MG63 (cell line): ENCODE measurements at places on chromosomes 6 and 20. TPM values are rescaled to one million over a fixed set of nuclear protein-coding genes. Genes with fewer than 3 reads are reported as not detected.
A peak's percentile ranks its signal among the peaks of the same experiment; 100 is the strongest.

- no peak for DNase-seq
These were observed 1309.4 kb downstream of the EPHA7 start for GRCh38 chr6:92109956-92110355.

DNA sequence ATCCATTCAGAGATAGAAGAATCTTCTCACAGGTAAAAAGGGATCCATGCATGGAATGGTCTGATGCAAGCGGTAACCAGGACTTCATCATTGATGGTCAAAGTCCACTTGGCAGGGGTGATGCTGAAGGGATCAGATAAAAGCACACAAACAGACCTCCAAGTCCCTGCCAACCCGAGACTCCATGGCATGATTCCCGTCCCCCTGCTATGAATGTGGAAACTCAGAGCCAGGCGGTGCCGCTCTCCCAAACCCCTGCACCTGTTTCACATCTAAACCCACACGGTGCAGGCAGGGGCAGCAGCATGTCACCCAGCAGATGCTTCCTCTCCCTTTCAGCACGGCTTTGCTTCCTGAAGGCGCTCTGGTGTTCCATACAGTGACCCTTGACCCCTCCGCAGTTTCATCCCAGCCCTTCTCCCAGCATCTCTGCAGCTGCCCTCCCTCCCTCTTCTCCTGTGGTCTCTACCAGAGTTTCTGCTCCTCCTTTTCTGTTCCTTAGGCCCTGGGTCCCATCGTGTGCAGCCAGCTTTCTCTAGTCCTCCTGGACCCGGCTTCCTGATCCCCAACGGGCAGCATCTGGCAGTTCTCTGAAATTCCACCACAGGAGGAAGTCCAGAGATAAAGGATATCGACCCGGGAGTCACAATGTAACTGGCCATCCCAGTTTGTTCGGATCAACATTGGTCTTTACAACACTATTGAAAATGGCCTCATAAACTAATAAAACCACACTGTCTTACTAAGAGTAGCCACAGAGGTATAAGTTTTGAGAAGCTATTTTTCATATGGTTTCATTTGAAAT, 235.0 kb downstream of the TTLL2 start:
- no peak for DNase-seq

GRCh38 chr6:53244958-53245357, 96.3 kb upstream of the GCM1 start:
- no peak for DNase-seq

DNA sequence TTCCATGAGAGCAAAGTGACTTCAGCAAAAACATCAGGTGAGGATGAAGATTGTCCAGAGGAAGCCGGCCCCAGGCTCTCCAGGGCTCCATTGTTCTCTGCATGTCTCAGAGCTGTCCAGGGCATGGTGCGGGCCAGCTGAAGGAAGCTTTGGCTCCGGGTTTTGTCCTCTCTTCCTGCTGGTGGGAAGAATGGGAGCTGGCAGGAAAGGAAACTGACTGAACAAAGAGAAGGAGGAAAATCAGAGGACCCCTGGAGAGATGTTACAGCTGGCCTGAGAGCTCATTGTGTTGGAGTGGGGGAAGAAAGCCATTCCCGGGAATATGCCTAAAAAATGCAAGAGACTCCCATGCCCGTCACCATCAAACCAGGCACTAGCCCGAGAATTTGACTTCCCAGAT, 27.1 kb downstream of the PRND start:
- DNase-seq, result no peak

DNA sequence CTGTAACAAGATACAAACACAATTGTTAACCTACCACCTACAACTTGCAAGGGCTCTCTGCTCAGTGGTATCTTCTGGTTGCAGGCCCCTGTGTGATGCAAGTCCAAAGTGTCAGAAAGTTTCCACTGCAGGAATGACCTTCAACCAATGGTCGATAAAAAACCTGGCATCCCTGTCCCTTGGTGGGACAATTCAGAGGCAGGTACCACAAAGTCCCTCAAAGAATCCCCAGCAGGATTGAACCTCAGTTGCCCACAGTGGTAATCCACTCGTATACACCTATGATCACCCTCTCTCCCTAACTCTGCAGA, 15.9 kb downstream of the GLO1 start:
- DNase-seq, result no peak

DNA sequence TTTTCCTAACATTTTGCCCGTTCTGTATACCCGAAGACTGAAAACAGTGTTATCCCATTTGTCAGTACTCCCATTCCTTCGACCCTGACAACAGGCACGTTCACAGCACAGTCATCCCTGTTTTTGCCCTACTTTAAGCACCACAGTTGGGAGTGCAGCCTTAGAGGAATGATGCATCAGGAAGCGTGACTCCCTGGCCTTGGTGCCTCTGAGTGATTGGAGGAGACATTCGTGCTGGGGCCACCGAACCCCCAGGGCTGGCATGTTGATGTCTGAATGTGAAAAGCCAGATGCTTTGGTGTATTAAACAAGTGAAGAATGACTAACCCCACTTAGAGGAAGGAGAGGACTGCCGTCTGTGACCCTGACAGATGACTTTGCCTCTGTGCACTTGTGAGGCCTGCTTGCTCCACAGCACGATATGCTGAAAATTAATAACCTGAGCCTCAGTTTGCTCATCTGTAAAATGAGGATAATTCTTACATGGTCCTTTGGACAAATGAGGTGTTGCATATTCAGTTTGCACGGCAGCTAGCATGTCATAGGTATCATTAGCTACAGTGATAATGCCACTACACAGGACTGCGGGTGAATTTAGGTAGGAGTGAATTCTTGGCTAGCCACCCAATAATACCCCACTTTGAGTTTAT, 36.0 kb downstream of the STK35 start:
- DNase-seq, result no peak

GRCh38 chr20:47968541-47969310, 183.4 kb upstream of the SULF2 start:
- DNase-seq, result no peak

DNA sequence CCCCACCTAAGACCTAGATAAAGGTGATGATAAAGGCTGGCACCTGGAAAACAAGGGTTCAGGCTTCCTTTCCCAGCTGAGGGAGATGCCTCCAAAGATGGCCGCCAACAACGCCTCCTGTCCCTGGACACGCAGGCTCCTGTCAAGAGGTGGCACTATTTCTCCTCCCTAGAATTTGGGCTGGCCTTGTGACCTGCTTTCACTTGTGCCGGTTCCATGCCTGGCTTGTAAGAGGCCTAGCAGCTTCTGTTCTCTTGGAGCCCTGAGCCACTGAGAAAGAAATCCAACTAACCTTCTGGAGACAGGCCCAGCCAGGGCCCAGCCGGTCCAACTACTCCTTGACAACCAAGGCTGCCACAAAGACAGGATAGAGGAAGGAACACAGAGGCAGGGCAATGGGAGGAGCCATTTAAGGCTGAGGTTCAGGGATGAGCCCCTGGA, 60.2 kb upstream of the RALY start:
- peak; percentile 57 for DNase-seq

GRCh38 chr6:116963972-116964371, 86.9 kb downstream of the RFX6 start:
- peak; percentile 5 for DNase-seq

DNA sequence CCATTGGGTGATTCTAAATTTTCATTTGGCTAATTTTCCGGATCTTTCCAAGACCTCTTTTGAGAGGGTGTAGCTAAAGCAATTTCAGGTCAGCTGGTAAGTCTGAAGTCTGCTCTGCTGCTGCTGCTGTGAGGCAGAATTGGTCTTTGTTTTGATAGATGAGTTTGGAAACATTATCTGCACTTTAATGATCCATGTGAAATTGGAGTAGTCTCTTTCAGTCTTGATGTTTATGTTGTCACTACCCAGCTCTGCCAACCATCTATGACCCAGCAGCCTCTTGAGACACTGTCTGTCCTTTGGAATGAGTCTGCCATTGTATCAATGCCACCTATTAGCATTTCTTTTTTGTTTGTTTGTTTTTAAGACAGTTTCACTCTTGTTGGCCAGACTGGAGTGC, 44.1 kb downstream of the TXNDC5 start:
- no peak for DNase-seq

DNA sequence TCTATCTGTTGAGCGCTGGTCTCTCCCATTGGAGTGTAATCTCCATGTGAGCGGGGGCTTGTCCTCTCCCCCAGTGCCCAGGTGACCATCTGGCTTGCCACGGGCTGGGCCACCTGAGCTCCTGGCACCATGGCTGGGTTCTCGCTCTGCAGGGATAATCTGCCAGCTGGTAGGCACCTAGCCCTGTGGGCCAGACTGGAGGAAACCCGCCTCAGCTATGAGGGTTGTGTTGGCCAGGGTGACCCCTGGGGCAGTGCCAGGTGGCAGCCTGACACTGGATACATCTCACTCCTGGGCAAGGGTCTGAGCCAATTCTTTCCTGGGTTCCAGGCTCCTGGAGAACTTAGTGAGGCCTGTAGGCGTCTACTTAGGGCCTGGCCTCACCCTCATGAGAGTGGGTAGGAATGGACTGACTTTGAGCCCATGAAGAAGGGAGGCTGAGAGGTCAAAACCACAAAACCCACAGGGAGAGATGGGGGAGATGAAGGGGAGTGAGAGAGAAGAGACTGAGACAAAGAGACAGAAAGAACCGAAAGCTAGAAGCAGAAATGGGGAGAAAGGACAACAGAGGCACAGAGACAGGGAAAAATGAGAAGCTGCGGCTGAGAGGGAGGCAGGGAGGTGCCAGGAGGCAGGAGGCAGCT, 5.8 kb upstream of the SLC52A3 start:
- DNase-seq, result no peak

GRCh38 chr6:20439558-20439957, 37.9 kb downstream of the E2F3 start:
- no peak for DNase-seq

GRCh38 chr20:18647777-18648176, 59.9 kb downstream of the DTD1 start:
- DNase-seq, result no peak

- peak; percentile 45 for DNase-seq
These were observed 42.7 kb downstream of the MAFB start for GRCh38 chr20:40646361-40646760.

- DNase-seq, result no peak
These were observed 2.9 kb downstream of the MAP7 start for GRCh38 chr6:136547336-136547735.

GRCh38 chr6:140276133-140276532, 901.7 kb upstream of the CITED2 start:
- DNase-seq, result no peak

DNA sequence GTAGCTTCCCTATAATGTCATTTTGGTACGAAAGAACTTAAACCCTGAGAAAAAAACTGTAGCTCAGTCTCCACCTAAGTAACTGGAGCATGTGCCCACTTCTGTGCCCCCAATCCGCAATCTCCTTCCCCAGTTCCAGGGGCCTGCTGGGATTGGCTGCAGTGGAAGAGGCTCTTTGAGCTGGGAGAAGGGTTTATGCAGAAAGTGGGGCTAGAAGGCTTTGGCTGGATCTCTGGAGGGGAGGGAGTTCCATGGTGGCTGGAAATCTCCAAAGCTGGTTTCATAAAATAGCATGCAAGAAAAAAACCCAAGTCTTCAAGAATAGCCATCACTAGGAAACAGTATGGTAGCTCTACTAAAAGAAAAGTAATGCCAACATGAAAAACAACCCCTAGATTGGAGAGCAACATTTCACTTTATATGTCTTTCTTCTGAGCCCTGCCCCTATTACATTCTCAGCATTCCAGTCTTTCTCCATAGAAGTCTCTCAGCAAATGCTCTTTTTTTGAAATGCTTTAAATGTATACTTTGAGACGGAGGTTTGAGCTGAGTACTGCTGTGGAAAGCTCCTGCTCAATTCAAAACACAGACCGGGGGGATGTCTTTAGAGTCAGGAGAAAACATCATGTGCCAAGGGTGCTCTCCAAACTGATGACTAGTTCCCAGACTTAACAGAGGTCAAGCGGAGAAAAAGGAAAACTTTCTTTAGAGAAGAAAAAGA, 36.0 kb upstream of the FOXO3 start:
- DNase-seq, result no peak

DNA sequence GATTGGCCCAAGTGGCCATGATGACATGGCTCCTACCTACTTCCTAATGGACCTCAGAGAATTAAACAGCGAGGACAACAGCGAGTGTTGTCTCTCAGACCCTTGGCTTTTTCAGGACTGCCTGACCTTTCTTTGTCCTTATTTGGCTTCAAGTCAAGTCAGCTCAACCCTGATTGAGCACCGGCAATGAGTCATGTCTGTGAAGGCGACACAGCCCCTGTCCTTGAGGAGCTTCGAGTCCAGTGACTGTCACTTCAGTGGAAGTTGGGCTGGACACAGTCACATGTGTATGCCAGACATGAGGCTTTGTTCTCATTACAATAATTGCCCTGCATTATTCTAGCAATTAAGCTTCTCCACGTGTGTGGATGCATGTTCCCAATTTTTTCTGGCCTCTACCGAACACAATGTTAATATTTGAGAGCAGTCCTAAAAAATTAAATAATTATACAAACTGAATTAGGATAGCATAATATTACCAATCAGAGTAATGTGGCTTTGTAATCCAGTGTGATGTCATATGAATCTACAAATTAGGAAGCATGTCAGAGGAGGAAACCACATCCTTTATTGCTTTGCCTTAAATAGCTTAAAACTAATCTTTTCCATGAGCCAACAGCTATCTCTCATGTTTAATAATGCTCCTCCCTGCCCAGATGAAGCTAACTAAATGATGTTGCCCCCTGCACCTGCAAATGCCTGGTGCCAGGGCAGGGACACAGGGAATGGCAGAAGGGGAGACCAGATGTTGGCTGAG, 178.6 kb downstream of the CDH26 start:
- DNase-seq, result no peak

- peak; percentile 57 for DNase-seq
These were observed 32.6 kb upstream of the FAM83D start for GRCh38 chr20:38893565-38894090.

DNA sequence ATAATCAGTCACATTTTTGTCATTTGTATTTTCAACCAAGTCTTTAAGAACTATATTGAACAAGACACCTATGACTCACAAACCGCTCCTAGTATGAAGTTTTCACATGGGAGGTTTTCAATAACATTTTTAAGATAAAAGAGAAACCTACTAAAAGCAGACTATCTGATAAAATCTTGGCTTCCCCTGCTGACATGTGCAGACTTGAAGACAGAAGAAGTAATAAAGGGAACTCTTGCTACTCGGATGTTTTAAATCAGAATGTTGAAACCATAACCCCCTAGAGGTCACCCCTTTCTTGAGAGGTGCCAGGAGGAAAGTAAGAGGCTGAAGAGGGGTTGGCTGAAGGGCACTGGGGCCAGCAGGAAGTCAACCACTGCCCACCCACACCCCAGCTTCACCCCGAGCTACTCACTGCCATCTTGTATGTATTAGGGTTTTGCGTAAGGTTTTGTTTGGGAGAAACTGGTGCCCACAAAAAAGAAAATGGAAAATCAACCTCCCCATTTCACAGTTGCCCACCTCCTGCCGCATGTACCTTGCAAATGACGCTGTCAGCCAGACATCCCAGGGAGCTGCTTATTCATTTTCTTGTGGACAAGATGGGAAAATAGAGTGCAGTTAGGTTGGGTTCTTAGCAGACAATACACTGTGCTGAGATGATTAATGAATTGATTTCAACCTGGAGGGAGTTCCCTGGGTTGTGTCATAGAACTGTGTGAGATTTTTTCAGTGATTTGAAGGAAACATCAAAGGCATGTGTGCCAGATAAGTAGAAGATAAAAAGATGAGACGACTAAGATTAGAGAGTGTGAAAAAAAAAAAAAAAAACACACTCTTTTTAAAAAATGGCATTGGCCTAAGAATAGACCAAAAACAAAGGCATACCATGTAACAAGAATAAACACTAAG, 83.2 kb upstream of the TAB2 start:
- no peak for DNase-seq

The LY86 gene
- total RNA-seq, result not detected in 2 replicates

The PLCB4 gene
- total RNA-seq, result 0.07 and 0.12 TPM in 2 replicates

The GLP1R gene
- not detected in 2 replicates for total RNA-seq

The PLAGL2 gene
- total RNA-seq, result 0.40 and 0.49 TPM in 2 replicates

The DNAH8 gene
- 1.2 TPM in 1 of 2 replicates, not detected in the other for total RNA-seq

The TMX4 gene
- 6.9 and 8.1 TPM in 2 replicates for total RNA-seq

The CYP39A1 gene
- 0.10 TPM in 1 of 2 replicates, not detected in the other for total RNA-seq
